ENCODE measurements at places on chromosomes 12 and 14.

- no peak for DNase-seq
Observed at GRCh38 chr14:29262979-29263378, 496.4 kb downstream of the FOXG1 start.

GRCh38 chr12:6113691-6114475, 10.6 kb downstream of the VWF start:
- no peak for DNase-seq

GRCh38 chr14:50845166-50845565, 14.2 kb upstream of the NIN start:
- no peak for DNase-seq

DNA sequence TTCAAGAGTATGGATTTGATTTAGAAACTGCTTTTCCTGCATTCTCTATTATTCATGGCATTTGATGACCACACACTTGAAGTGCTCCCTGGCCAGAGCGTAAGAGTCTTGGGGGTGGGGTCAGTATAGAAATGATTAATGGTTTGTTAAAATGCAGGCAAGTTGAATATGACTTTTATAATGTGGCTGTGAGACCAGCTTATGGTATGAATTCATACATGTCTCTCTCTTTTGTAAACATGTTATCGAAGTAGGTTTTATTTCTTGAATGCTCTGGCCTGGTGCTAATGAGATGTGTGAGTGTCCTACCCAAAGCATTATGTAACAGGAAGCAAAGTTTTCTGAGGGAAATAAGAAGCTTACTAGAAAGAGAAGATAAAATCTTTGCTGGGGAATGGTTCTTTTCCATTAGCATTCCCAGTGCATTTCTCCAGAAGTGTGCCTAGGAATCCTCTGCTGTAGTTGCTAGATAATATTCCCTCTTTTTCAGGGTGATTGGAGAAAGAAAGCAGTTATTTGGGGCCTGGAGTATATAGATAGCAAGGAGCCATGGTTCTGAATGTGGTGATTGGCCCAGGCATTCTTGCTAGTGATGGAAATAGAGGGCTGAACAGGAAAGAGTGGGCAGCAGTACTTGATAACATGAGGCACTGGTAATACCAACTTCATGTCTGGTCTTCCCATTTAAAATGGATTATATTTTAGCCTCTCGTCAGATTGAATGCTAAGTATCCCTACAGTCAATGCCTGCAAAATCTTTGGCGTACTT, 289.7 kb downstream of the RAD51B start:
- peak; percentile 32 for DNase-seq

DNA sequence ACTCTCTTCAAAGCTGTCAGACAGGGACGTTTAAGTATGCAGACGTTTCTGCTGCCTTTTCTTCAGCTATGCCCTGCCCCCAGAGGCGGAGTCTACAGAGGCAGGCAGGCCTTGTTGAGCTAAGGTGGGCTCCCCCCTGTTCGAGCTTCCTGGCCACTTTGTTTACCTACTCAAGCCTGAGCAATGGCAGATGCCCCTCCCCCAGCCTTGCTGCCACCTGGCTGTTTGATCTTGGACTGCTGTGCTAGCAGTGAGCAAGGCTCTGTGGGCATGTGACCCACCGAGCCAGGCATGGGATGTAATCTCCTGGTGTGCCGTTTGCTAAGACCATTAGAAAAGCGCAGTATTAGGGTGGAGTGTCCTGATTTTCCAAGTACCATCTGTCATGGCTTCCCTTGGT, 900.4 kb upstream of the MDGA2 start:
- no peak for DNase-seq

DNA sequence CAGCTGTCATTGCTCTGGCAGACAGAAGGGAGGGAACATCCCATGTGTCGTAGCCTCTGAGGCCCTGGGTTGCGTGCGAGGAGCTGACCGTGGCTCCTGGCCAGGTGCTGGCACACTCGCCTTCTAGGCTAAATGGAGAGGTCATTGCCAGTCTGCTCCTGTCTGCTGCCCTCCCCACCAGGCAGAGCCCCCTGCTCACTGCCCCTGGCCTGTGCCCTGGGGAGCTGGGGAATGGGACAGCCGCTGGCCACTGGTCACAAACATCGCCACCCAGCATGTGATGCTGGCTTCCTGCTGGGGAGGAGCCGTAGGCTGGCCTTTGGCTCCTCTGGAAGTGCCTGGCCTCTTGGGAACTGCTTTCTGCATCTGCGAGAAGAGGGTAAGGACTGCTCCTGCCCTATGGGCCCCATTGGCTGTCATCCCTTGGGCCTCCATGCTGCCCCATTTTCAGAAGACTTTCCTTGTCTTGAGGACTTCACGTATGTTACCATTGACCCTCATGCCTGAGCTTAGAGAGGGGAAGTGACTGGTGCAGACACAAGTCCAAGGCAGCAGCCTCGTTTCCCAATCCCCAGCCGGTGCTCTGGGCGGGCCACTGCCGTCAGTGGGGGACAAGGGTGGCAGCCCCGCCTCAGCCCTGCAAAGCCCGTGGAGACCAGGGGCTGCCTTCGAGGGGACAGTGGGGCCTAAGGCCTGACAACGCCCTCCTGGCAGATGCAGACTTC, 2.0 kb upstream of the TNFAIP2 start:
- DNase-seq, result no peak

GRCh38 chr14:81400202-81400678, at the start of gene STON2:
Gene STON2 (minus strand): TSS chr14:81400324. CDS start chr14:81398382, 1,942 bp downstream.
- DNase-seq, result no peak

- no peak for DNase-seq
Observed at GRCh38 chr12:74365178-74365964, 172.3 kb upstream of the ATXN7L3B start.

DNA sequence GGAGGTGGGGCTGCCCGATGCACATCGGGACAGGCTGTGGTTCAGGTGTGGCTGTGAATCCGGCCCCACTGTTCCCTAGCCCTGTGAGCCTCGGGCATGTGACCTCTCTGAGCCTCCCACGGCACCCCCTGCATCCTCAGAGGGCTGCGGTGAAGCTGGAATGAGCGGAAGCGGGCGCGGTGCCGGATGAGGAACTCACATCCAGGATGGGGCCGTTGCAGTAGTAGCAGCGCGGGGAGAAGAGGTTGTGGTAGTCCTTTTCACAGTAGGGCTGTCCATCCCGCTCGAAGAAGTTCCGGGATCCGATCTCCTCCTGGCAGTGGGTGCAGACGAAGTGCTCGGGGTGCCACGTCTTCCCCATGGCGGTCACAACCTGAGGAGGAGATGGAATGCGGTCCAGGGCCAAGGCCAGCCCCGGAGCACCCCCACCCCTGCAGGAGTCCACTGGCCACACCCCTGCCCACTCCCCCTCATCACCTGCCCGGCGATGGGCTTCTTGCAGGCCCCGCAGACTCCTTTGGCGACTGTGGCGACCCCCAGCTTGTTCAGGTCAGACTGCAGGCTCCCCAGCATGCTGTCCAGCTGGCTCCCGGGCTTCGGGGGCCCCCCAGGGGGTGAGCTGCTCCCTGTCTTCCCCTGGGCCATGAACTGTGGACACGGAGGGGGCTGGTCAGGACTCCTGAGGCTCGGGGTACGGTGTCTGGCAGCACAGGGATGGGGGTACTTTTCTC, 13.9 kb upstream of the RPLP0 start:
- no peak for DNase-seq

DNA sequence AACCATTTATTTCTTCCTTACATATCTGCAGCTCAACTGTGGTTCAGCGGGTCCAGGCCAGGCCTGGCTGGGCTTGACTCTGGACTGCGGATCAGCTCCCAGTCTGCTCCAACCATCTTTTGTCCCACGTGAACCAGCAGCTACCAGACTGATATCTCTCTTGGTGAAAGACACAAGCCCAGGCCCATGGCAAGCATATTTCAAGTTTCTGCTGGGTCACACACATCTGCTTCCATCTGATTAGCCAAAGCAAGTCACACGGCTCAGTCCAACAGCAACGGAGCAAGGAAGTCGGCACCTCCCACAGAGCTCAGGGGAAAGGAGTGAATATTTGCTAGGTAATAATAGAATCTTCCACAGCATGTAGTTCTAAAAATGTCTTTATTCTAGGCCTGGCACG, 24.7 kb upstream of the MARK3 start:
- DNase-seq, result no peak

GRCh38 chr14:78933166-78933565, 763.0 kb downstream of the NRXN3 start:
- no peak for DNase-seq

DNA sequence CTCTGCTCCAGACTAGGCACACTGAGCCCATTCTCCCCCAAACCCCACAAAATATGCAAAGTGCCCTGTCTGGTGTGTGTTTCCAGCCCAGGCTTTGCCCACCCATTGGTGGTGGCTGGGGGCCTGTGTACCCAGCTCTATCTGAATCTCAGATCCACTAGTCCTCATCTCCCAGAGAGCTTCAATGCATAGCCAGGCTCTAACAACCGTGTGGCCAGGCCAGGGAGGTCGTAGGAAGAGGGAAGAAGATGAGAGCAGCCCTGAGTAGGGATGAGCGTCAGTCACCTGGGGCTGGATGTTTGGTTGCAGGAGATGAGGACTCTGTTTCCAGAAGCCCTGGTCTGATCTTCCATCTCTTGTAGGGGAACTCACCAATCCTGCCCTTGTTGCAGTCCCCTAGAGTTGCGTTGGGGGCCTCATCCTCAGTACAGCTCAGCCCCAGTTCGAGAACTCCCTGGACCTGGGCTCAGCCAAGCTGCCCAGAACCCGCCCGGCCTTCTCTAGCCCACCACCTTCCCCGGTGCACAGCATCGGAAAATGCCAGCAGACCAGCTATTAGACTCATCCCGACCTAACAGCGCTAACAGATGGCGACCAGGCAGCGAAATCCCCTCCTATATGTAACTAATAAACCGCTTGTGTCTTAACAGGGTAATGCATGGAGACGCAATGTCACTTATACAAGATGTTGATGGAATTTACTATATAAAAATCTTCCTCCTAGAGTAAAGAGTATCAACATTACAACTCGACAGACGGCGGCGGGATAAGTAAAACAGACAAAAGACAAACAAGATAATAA, 3.2 kb upstream of the LHX5 start:
- DNase-seq, result no peak

DNA sequence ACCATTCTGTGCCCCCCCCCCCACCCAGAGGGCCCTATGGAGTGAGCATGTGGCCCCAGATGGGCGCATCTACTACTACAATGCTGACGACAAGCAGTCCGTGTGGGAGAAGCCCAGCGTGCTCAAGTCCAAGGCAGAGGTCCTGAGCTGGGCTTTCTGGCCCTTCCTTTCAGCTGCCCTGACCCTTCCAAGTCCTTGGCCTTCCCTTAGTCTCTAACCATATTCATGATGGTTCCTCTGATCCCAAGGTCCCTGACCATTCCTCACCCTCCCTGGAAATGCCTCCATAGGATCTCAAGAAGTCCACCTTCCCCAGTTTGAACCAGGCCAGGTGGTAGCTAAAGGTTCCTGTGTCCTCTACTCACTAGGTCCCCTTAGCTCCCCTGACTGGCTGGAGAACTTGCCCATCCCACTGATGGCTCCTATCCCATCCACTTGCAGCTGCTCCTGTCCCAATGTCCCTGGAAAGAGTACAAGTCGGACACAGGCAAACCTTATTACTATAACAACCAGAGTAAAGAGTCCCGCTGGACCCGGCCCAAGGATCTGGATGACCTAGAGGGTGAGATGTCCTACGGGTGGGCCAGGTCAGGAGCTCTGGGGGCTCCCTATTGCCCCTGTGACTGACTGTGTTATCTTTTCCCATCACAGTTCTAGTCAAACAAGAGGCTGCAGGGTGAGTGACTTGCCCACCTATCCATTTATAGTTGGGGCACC, 9.8 kb downstream of the PRPF40B start:
- DNase-seq, result no peak

DNA sequence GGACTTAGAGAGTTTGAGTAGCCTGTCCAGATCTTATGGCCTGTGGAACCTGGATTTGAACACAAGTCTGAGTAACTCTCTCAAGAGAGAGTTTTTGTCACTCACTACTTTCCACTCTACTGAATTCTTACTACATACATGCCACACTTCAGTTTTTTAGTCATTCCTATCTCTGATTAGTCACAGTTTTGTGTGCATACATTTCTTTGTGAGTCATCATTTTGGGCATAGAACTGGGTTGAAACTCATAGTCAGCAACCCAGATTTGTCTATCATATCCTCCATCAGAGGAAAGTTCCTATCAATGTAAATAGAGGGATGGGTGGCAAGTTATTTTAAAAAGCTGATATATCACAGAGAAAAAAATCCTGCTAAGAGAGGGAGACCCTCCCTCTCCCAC, 42.9 kb downstream of the FLRT2 start:
- DNase-seq, result peak; percentile 38

DNA sequence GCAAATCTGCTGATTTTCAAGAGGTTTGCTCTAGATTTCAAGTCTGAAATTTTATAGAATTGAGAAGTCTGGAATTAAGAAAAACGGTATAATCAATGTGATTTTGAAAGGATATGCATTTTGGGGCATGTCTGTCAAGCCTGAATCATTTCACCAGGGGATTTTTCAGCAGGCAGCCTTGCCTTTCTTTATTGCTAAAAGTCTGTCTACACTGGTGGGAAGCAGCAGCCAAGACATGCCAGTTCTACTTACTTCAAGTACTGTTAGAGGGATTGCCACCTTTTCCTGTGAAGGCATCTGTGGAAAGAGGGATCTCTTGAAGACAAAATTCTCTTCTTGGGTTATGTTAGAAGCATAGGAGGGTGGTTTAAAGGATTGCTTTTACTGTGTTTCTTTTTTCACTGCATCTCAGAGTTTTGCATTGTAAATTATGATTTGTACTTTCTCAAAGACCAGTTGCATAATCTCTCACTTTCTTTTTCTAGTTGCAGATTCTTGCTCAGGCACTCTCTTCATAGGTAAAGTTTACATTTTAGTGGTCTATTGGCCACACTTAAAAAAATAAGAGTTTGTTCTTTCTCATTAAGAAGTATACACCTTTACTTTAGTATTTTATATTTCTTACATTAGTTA, 837.0 kb downstream of the GALC start:
- no peak for DNase-seq

DNA sequence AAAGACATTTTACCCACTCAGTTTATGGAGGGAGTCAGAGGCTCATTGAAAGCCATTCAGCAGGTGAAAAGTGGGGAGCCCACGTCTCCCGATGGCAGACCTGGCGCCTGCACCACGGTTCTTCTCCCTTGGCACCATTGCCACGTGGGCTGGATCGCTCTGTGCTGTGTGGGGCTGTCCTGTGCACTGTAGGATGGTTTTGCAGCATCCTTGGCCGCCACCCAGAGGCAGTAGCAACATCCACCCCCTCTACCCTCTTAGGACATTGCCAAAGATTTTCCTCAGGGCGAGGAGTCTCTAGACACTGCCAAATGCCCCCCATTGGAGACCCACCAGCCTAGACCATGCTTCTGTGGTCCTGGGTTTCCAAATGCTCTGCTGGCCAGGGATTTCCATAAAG, 60.2 kb downstream of the SYNE3 start:
- no peak for DNase-seq

GRCh38 chr14:76101391-76102379, 50.0 kb upstream of the GPATCH2L start:
- no peak for DNase-seq

GRCh38 chr12:51752234-51752889, 96.2 kb downstream of the FIGNL2 start:
- DNase-seq, result peak; percentile 90

GRCh38 chr14:63454863-63455622, 88.1 kb downstream of the PPP2R5E start:
- DNase-seq, result peak; percentile 18
